ENCODE measurements at places on chromosomes 4 and X. TPM values are rescaled to one million over a fixed set of nuclear protein-coding genes. Genes with fewer than 3 reads are reported as not detected.
A peak's percentile ranks its signal among the peaks of the same experiment; 100 is the strongest.

TEC gene
- 12.2 TPM for total RNA-seq

ABCE1 gene
- total RNA-seq, result 51.5 TPM

DNA sequence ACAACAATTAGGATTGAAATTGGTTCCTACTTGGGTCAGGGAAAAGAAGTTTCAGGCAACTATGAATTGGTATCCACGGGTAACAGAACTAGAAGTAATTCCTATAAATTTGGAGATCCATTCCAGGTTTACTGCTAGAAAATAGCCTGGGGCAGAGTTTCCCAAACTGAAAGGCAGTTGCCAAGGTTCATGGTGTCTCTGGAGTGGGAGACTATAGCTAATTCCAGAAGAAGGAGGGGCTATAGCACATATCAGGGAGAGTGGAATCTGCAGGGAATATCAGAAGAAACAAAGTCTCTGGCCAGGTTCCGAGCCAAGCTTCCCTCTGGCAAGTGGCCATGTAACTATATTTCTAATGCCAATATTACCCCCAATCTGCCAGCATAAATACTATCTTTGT lies 166.3 kb downstream of the GALNTL6 start:
- H3K4me3 ChIP-seq, result no peak overlapping the region
- no peak for DNase-seq
- no peaks in the 10 kb centered on the region for H3K27me3 ChIP-seq

GRCh38 chr4:72394012-72394663 lies 174.9 kb downstream of the ADAMTS3 start:
- H3K27ac ChIP-seq, result no peak overlapping the region
- H3K36me3 ChIP-seq, result no peaks in the 10 kb centered on the region
- no peaks in the 10 kb centered on the region for H3K4me1 ChIP-seq

GAGE13 gene
- not detected for total RNA-seq

DNA sequence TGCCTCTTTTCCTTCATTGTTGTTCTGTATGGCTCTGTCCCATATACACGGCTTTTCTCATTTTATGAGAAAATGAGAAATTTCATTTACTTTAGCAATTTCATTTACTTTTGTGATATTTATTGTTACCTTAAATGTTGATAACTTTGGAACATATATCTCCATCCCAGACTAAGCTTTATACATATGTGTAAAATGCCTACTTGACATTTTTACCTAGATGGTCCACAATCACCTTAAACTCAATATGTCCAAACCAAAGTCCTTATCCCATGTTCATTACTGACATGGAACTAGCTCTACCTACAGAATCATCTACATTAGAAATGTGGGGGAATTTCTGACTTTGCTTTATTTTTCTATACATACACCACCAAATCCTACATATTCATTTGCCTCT lies 590.5 kb upstream of the CT83 start:
- H3K27ac ChIP-seq, result no peak overlapping the region
- no peaks in the 10 kb centered on the region for H3K36me3 ChIP-seq
- no peak overlapping the region for H3K4me3 ChIP-seq

PTPN13 gene
- total RNA-seq, result 9.4 TPM

DNA sequence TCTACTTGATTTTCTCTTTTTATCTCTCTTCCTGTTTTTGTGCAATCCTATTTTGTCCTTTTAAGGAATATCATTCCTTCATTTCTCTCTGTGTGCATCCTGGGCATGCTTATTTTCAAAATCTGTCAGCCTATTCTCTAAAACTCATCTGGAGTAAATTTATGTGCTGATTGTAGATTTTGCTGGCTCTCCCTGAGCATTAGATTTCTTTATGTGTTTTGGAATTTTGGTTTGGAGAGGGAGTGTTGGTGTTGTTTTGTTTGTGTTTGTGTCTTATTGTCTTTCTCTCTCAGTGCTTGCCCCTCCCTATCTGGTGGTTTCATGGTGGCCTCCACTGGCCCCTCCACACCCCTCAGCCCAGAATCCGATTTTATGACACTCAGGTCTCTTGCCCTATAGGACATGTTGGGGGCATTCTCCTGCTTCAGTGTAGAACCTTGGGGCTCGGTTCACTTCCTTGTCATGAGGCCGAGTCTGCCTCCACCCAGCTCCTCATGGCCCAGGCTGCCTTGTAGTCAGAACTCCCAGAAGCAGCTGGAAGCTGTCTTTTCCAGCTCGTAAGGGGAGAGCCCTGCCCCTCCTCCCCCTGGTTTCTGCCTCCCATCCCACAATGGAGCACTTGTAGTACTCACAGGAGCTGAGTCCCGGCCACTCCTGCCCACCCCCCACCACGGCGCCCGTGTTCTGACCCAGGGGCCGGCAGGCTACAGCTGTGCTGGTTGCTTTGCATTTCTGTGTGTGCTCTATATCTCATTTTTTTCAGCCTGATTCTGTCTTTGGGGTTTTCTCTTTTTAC lies 24.5 kb upstream of the PJA1 start:
- H3K27ac ChIP-seq, result no peak overlapping the region
- no peaks in the 10 kb centered on the region for H3K4me1 ChIP-seq
- DNase-seq, result no peak
- no peak overlapping the region for H3K4me3 ChIP-seq
- H3K27me3 ChIP-seq, result no peaks in the 10 kb centered on the region

DNA sequence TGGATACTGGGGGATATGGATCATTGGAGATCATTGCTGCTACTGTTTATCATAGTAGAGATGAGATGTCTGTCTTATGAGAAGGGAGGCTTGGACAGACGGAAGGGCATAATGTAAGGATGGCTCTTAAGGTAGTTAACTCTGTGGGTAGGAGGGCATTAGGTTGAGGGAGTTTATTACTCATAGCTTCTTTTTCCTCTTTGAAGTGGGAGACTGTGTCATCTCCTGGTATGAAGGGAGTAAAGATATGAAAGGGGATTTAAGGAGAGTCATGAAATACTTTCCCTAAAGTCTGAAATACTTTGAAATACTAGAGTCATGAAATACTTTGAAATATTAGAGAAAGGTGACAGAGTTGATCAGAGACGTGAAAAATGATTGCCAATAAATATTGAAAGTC lies 255.5 kb upstream of the PITX2 start:
- H3K4me1 ChIP-seq, result no peaks in the 10 kb centered on the region
- no peak overlapping the region for H3K27ac ChIP-seq
- H3K36me3 ChIP-seq, result no peaks in the 10 kb centered on the region
- H3K4me3 ChIP-seq, result no peak overlapping the region

GRCh38 chr4:10120943-10121567 lies 4.5 kb upstream of the WDR1 start:
- peaks cover 36% of the 10 kb centered on the region for H3K4me1 ChIP-seq
- no peak overlapping the region for H3K4me3 ChIP-seq
- no peak overlapping the region for H3K27ac ChIP-seq
- no peak for DNase-seq

DNA sequence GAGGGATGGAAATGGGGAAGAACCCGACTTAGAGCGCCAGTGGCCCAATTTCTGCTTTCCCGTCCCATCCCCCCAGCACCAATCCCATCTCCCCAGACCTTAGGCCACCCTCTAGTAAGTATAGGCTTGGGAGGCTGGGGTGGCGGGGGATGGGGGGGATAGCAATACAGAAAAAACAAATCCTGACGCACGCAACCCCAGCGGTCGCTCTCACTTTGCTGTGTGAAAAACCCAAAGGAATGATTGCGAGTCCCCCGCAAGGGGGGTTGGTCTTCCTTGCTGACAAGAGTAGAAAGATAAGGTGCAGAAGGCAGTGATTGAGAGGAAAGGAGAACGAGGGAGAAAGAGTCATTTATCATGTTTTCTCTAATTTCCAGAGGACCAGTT lies 863 bp downstream of the CPE start:
- peak overlapping the region; percentile 70 for H3K4me3 ChIP-seq
- no peak for DNase-seq
- no peak overlapping the region for H3K27ac ChIP-seq
- H3K4me1 ChIP-seq, result peaks cover 12% of the 10 kb centered on the region

GRCh38 chrX:42771506-42772335 lies 6.2 kb downstream of the PPP1R2C start:
- no peak overlapping the region for H3K27ac ChIP-seq
- DNase-seq, result no peak
- no peaks in the 10 kb centered on the region for H3K36me3 ChIP-seq
- H3K4me3 ChIP-seq, result no peak overlapping the region
- no peaks in the 10 kb centered on the region for H3K27me3 ChIP-seq

- H3K27ac ChIP-seq, result peak overlapping the region; percentile 47
- no peaks in the 10 kb centered on the region for H3K36me3 ChIP-seq
- H3K4me3 ChIP-seq, result no peak overlapping the region
- peak; percentile 75 for DNase-seq
Observed at GRCh38 chrX:129771266-129771995, 8.3 kb upstream of the SASH3 start.

DNA sequence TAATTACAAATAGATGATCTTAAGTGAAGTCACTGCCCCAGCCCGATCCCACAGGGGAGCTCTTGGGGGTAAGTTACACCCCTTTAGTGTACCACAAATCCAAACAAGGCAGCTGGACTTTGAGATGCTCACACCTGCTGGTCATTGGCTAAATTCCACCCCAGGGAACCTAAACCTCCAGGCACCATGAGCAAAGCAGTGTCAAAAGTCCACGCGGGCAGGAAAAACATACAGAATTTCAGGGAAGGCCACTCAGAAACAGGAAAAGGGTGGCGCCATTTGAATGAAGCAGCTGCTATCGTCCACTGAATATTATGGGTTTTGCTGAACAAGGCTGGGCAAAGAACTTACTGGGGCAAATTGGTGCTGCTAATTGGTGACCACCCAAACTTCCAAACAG lies 30.9 kb downstream of the SUPT20HL1 start:
- no peak overlapping the region for H3K27ac ChIP-seq
- no peak overlapping the region for H3K4me3 ChIP-seq
- no peaks in the 10 kb centered on the region for H3K36me3 ChIP-seq
- H3K4me1 ChIP-seq, result no peaks in the 10 kb centered on the region

SMIM31 gene
- total RNA-seq, result not detected

GRCh38 chr4:169440446-169440845 lies 169.7 kb upstream of the SH3RF1 start:
- H3K36me3 ChIP-seq, result peaks cover 51% of the 10 kb centered on the region
- no peak overlapping the region for H3K4me3 ChIP-seq
- no peak for DNase-seq
- no peak overlapping the region for H3K27ac ChIP-seq
- no peaks in the 10 kb centered on the region for H3K27me3 ChIP-seq
- H3K4me1 ChIP-seq, result no peaks in the 10 kb centered on the region

- H3K27ac ChIP-seq, result no peak overlapping the region
- no peaks in the 10 kb centered on the region for H3K36me3 ChIP-seq
- no peaks in the 10 kb centered on the region for H3K4me1 ChIP-seq
- no peaks in the 10 kb centered on the region for H3K27me3 ChIP-seq
- H3K4me3 ChIP-seq, result no peak overlapping the region
- DNase-seq, result no peak
Observed at GRCh38 chrX:117429501-117429900, 687.1 kb downstream of the KLHL13 start.

DNA sequence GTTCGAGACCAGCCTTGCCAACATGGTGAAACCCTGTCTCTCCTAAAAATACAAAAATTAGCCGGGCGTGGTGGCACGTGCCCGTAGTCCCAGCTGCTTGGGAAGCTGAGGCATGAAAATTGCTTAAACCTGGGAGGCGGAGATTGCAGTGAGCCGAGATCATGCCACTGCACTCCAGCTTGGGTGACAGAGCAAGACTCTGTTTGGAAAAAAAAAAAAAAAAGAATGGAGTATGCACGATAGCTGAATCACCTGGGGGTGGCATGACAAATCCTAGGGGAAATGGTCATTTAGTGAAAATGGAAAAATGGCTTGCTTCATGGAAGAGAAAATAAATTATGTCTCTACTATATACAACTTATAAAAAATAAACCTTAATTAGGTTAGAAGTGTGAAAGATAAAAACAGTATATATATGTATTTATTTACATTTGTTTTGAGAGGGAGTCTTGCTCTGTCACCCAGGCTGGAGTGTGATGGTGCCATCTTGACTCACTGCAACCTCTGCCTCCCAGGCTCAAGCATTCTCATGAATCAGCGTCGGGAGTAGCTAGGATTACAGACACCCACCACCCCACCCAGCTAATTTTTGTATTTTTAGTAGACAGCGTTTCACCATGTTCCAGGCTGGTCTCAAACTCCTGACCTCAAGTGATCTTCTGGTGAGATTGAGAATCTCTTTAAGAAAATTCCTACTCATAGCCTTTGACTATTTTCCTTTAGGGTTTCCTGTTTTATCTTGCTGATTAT lies 19.3 kb upstream of the ING2 start:
- no peaks in the 10 kb centered on the region for H3K27me3 ChIP-seq
- H3K4me3 ChIP-seq, result no peak overlapping the region
- no peak for DNase-seq
- H3K27ac ChIP-seq, result no peak overlapping the region

DNA sequence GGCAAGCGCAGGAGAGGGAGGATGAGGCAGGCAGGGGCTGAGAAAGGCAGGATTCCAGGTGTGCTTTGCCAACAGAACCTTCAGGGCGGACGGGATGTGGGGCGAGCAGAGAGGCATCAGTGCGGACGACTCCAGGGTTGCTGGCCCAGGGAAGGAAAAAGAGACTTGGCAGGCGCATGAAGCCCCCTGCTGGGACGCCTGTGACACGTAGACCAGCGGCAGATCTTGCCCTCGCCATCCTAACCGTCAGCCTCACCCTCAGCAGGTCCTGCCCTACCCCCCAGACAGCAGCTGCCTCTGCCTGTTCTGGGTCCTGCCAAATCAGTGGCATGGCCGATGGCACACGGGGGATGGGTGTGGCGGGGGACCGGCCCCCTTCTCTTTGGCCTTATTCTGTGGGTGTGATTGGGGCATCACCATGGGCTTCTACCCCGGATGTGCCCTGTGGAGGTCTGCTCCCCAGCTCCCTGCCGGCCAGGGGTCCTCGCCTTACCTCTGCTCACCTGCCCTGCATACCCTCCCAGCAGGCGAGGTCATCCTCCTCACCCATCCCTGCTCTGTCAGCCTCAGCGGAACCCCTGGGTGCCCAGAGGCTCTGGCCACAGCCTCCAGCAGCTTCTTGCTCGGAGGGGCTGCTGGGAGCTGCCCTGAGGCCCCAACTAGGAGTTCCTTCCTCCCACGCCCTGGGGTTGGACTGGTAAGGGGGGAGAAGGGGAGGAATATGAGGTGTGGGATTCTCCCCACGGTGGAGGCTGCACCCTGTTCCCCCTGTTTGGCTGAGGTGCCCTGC lies 2.9 kb upstream of the SH3BP2 start:
- H3K4me3 ChIP-seq, result no peak overlapping the region
- H3K4me1 ChIP-seq, result peaks cover 48% of the 10 kb centered on the region

- no peak overlapping the region for H3K4me3 ChIP-seq
- no peaks in the 10 kb centered on the region for H3K27me3 ChIP-seq
- DNase-seq, result no peak
- H3K4me1 ChIP-seq, result no peaks in the 10 kb centered on the region
- peaks cover 58% of the 10 kb centered on the region for H3K36me3 ChIP-seq
Observed at GRCh38 chr4:39305912-39306677, 60.1 kb downstream of the RFC1 start.

- H3K4me3 ChIP-seq, result no peak overlapping the region
- peak overlapping the region; percentile 74 for H3K27ac ChIP-seq
Observed at GRCh38 chr4:152997288-152997687, 61.2 kb downstream of the FHDC1 start.

DNA sequence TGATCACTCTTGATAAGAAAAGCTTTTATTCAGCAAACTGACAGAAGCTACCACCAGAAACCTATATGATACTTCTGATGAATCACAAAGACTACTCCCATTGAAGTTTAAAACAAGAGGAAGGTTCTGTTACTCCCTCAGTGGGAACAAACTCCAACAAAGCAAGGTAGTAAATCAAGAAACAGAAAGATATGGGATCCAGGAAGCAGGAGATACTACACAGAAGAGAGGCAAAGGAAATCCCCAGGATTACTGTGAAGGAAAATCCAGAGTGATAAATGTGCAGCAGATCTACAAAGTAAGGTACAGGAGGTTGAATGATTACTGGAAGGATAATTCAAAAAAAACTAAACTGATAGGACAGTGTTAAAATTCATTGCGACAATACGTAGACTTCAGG lies 222.4 kb downstream of the HHIP start:
- no peaks in the 10 kb centered on the region for H3K36me3 ChIP-seq
- H3K27ac ChIP-seq, result no peak overlapping the region
- no peak overlapping the region for H3K4me3 ChIP-seq
- no peak for DNase-seq
- H3K4me1 ChIP-seq, result no peaks in the 10 kb centered on the region
